ENCODE measurements at places on chromosomes 6 and 20.

- no peak for DNase-seq
Measured at GRCh38 chr6:162825597-162825996, 97.8 kb downstream of the PACRG start.

DNA sequence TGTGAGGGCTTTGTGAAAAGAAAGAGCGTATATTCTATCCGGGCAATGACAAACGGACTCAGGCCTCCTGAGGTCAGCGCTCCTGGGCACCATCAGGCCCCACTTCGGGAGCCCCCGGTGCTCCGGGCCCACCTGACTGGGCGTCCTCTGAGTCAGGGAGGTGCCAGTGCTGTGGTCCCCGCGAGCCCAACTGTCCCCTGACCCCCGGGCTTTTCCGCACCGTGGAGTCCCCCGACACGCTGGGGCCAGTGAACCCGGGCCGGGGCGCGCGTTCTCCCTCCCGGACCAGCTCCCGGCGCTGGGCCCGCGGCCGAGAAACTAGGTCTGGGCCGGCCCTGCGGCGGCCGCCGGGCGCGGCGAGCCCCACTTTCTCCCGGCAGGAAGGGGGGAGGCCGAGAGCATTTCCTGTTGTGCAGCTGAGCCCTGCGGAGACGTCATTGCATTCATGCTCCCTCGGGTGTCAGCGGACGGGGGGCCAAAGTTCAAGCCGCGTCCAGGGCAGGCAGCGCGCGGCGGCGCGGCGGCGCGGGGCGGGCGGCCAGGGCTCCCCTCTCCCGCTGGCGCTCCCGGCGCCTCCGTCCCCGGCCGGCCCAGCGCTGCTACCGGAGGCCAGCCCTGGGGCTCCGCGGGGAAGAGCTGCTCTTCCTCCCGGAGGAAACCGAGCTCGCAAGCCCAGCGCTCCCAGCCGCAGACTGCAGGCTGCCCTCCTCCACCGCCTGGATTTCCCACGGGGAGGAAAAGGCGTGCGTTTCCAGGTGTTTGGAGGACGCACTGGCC, 18.3 kb downstream of the HIVEP2 start:
- peak; percentile 52 for DNase-seq

- DNase-seq = no peak
Measured at GRCh38 chr20:39124064-39124463, 161.9 kb downstream of the DHX35 start.

DNA sequence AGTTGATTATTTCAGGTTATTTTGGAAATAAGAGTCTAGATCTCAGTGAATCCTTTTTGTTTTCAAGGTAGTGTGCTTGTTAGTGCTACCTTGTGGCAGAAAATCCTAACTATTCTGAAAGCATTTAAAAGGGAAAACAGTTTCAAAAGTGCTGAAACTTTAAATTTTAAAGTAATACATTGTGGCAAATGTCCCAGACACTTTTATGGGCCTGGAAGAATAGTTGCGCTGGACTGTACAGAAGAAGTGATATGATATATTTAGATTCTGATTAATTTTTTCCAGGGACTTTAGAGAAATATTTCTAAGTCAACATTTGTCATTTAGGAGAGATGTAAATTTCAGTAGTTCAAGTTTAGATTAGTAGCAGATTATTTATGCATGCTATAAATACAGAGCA, 96.7 kb upstream of the BMP5 start:
- no peak for DNase-seq

- no peak for DNase-seq
Measured at GRCh38 chr6:144955859-144956258, 670.7 kb downstream of the UTRN start.

GRCh38 chr6:15296249-15296648, 50.4 kb downstream of the JARID2 start:
- DNase-seq = no peak

Measured in progenitor cell of endocrine pancreas (in vitro differentiated cells).